ENCODE measurements at places on chromosomes 1 and 21.

GRCh38 chr1:172472495-172472894 is 28.6 kb upstream of the PIGC start:
- no peak for DNase-seq

- no peak for DNase-seq
Observed at GRCh38 chr1:71157151-71157550, 76.3 kb upstream of the ZRANB2 start.

DNA sequence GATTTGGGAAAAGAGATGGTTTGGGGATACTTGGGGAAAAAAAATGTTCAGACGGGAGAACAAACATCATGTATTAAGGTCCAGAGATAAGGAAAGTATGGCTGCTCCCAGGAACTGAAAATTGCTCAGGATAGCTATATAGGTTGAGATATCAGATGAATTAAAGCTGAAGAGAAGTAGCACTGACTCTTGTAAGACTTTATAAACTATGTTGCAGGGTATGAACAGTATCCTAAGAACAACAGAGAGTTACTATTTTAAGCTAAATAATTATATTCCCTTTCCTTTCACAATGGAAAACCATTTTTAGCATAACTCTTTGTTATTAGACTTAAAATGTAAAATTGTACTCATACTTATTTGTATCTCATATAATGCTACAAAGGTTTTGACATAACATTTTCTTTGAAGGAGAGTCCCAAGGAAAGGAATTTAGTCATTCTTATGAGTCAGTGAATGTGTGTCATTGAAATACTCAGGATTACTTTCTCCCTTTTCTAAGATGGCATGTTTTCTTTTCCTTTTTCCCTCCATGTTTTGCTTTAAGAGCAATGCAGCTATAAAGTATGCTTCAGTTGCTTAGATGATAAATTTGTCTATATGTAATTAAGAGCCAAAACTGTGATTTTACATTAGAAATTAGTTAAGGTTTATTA is 139.4 kb upstream of the KIAA1614 start:
- DNase-seq: no peak

DNA sequence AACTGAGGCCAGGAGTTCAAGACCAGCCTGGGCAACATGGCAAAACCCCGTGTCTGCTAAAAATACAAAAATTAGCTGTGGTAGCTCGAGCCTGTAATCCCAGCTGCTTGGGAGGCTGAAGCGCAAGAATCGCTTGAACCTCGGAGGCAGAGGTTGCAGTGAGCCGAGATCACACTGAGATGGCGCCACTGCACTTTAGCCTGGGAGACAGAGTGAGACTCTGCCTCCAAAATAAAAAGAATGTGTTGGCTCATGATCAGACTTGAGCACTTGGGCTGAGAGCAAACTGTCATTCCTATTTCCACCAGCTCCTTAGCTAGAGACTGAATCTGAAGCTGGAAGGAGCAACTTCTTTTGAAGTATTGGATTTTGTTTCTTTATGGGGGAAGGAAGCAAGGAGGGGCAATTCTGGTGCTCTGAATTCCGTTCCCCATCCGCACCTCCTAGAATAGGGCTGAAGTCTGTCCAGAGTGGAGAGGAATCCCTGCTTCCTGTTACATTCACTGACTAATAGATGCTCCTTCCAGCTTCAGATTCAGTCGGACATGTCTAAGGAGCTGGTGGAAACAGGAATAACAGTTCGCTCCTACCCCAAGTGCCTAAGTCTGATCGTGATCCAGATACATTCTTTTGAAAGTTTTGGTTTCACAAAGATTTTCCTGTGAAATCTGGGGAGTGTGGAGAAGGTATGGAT is 3.8 kb downstream of the ZNF672 start:
- no peak for DNase-seq

- DNase-seq: no peak
Observed at GRCh38 chr1:13775459-13775858, 75.5 kb downstream of the PRDM2 start.

DNA sequence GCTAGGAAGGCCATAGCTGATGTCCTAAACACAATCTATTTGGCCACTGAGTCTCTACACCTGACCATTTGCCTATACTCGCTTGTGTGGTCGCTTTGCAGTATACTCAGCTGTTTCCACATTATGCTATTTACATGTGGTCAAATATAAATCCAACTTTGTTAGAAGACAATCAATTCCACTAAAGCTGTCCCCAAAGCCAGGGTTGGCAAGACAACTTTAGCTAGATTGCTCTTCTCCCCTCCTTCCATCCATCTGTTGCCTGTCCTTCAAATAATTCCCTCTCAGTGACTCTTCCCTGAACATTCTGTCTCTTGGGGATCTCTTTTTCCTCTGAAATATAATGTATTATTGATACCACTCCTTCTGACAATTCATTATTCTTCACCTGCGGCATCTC is 30.1 kb downstream of the AVPR1B start:
- no peak for DNase-seq

- DNase-seq: no peak
Observed at GRCh38 chr21:30695956-30696355, 22.6 kb downstream of the KRTAP21-3 start.

DNA sequence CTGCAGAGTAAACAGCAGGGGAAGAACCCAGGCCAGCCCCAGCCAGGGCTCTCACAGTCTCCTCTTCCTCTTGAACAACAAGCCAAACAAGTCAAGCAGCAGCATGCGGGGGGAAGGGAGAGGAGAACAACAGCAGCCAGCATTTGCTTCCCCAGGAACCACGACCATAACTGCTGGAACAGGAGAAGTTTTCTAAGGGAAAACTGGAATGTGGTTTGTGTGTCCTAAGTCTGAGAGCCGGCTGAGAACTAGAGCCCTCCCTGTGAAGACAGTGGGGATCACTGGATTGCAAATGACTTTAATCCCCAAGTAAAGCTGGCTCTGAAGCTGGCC is 48.2 kb downstream of the COQ8A start:
- DNase-seq: no peak

- no peak for DNase-seq
Observed at GRCh38 chr1:230611878-230612235, 30.4 kb upstream of the COG2 start.

GRCh38 chr1:115929881-115930280 is 46.4 kb upstream of the SLC22A15 start:
- DNase-seq: no peak

DNA sequence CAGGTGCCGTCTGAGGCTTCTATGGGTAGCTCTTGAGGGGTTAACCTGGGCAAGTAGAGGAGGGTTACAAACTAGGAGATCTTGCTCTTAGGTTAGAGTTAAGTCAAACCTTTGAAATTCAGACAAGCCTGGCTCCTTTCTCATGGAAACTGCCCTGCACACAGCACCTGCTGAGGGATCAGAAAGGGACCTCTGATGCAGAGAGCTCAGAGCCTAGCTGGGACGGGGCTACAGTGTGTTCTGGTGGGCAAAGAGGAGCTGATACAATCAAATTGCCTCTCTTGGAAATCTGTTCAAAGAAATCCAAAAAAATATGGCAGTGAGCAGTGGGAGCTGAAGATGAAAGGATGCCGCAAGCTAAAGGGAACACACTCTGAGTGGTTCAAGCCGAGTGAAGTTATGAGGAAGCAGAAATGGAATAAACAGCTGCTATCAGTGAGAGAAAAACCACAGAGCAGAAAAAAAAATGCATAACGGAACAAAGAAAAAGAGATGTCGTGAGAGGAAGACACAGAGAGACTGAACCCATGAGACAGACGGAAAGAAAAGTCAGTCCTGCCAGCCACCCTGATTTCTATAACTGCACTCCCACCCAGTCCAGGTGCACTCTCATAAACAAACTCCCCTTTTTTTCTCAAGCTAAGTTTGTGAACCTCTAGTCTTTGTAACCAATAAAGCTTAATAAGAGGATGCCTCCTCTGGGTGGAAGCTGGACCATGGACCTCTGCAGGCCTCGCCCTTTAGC is 26.6 kb downstream of the PAFAH2 start:
- no peak for DNase-seq

DNA sequence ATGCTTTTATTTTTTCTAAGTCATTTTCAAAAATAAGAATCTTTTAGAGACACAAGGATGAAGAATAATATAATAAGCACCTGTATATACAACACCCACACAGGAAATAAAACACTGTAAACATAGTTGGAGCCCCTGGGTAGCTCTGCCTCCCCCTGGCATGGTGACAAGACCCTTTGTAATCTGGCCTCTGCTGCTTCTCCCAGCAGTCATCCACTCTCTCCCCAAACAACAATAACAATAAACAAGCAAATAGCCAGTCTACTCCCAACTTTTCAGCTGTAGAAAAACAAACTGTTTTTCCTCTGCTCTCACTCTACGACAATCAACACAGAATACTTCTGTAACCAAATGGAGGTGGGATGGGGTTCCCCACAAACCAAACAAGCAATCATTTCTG is 110.1 kb downstream of the CSMD2 start:
- no peak for DNase-seq

GRCh38 chr1:172849653-172850052 is 190.8 kb downstream of the FASLG start:
- DNase-seq: no peak

GRCh38 chr1:230476622-230477003 is 50.5 kb upstream of the PGBD5 start:
- DNase-seq: no peak
